Activated T-helper 1 cell treated with anti-CD3 and anti-CD28 coated beads, Interleukin-12 subunit alpha, Interleukin-12 subunit beta, Interleukin-2, Interleukin-4 antibody, amounts not matched to agents 30 ng/mL and 10 ng/mL and 1 ng/mL, durations not matched to agents 14 hours and 24 hours and 36 hours (primary cell): ENCODE measurements at places on chromosomes 13 and 19. TPM values are rescaled to one million over a fixed set of nuclear protein-coding genes. Genes with fewer than 3 reads are reported as not detected.

DNA sequence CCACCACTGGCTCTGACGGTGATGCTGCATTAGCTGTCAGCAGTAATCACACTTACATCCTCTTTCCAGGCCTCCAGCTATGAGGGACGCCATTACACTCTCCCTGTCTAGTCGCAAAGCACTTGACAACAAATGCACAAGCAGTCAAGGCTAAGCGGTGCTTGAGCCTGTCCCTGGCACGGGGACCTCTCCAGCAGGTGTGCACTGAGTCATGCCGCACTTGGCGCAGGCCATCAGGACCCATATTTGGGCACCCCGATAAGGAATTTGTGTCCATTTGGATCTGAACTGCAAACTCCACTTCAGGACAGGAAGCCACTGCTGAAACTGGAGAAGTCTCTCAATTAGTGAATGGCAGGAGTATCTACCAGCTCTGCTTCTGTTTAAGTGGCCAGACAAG is 301.9 kb upstream of the OBI1 start:
- no peak for DNase-seq
- no peaks in the 10 kb centered on the region for H3K36me3 ChIP-seq
- no peak overlapping the region for H3K27ac ChIP-seq
- peaks cover 2% of the 10 kb centered on the region for H3K27me3 ChIP-seq
- H3K4me1 ChIP-seq: no peaks in the 10 kb centered on the region

DNA sequence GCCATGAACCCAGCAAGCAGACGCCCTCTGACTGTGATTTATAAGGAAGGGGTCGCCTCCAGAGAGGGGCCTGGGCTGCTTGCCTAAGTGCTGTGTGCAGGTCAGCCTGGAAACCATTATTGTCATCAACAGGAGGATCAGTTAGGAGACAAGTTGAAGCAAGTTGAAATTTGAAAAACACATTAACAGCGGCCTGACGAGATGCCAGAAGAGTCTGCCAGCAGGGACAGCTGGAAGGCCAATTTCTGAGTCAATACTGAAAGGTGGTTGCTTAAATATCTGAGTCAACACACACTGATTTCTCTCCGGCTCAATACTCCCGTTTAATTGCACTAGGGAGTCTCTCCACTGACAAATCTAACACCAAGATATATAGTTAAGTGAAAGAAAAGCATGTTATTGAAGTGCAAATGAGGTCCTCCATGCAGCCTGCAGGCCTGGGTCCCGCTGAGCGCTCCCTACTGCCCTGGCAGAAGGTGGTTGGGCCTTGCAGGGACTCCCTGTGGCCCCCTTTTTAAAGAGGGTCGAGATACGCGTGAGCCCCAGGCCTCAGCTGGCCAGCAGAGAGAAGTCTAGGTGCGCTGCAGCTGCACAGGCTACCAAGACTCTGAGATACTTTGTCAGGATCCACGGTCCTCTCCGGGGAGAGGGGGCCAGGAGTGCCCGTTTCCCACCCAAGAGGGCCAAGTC is 91.1 kb downstream of the RNASEH2B start:
- no peaks in the 10 kb centered on the region for H3K4me1 ChIP-seq
- H3K36me3 ChIP-seq: no peaks in the 10 kb centered on the region
- no peak overlapping the region for H3K4me3 ChIP-seq
- DNase-seq: no peak
- no peak overlapping the region for H3K27ac ChIP-seq

MTIF3 gene
- total RNA-seq: 30.4 and 36.0 TPM in 2 replicates

DNA sequence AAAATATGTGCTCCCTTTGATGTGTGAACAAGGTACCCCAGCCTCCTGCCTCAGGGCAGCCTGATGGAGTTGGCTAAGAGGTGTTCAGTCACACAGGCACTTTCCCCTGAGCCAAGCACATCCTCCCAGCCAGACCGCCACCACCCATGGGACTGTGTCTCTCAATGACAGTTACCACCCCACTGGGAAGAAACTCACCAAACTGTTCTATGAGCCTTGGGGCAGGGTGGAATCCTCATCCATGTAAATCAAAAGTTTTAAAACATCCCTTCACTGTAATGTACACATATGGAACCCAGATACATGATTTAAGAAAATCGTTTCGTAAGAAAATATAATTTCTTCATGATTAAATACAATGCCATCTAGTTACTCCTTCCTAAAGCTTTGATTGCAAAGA is 138.4 kb upstream of the LSM14A start:
- no peaks in the 10 kb centered on the region for H3K27me3 ChIP-seq
- H3K27ac ChIP-seq: no peak overlapping the region
- no peaks in the 10 kb centered on the region for H3K36me3 ChIP-seq
- H3K4me3 ChIP-seq: no peak overlapping the region

KANK3 gene
- total RNA-seq: 0.86 and 1.4 TPM in 2 replicates

- no peak overlapping the region for H3K27ac ChIP-seq
- H3K4me1 ChIP-seq: no peaks in the 10 kb centered on the region
- no peaks in the 10 kb centered on the region for H3K36me3 ChIP-seq
- no peak overlapping the region for H3K4me3 ChIP-seq
Measured at GRCh38 chr13:60756306-60756705, 359.3 kb downstream of the TDRD3 start.

GRCh38 chr13:110244071-110244830 is 62.7 kb downstream of the COL4A1 start:
- no peak overlapping the region for H3K27ac ChIP-seq

GRCh38 chr19:51434456-51434855 is 17.0 kb upstream of the SIGLEC10 start:
- H3K27me3 ChIP-seq: peaks cover 40% of the 10 kb centered on the region
- no peak overlapping the region for H3K4me3 ChIP-seq
- no peaks in the 10 kb centered on the region for H3K36me3 ChIP-seq
- peaks cover 27% of the 10 kb centered on the region for H3K4me1 ChIP-seq
- DNase-seq: no peak

GRCh38 chr19:13742756-13743155 is 21.6 kb upstream of the MRI1 start:
- no peaks in the 10 kb centered on the region for H3K4me1 ChIP-seq
- H3K27me3 ChIP-seq: no peaks in the 10 kb centered on the region
- no peak overlapping the region for H3K27ac ChIP-seq
- H3K36me3 ChIP-seq: no peaks in the 10 kb centered on the region
- H3K4me3 ChIP-seq: no peak overlapping the region
- DNase-seq: no peak

TMEM238 gene
- total RNA-seq: 9.7 and 10.6 TPM in 2 replicates

DNA sequence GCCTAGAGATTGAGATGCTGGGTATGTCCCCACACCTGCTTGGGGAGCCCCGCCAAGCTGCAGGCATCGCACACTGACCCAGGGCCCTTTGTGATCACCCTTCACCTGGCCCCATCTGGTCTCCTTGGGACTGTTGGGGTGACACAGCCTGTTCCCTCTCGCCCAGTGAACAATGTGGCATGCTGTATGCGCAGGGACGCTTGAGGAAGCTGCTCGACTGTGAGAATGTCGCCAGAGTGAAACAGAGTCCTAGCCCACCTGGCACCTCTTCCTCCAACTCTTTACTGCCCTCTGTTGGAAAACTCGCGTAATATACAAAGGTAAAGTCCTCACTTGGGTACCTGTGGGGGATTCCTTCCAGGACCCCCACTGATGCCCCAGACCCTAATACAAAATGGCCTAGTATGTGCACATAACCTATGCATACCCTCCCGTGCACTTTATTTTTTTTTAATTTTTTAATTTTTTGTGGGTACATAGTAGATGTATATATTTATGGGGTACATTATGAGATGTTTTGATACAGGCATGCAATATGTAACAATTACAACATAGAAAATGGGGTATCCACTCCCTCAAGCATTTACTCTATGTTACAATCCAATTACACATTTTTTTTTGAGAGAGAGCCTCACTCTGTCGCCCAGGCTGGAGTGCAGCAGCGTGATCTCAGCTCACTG is 9.0 kb downstream of the BLOC1S3 start:
- H3K4me3 ChIP-seq: no peak overlapping the region
- peaks cover 2% of the 10 kb centered on the region for H3K27me3 ChIP-seq
- no peaks in the 10 kb centered on the region for H3K36me3 ChIP-seq

- no peak overlapping the region for H3K27ac ChIP-seq
- H3K4me3 ChIP-seq: peak overlapping the region; percentile 95
- H3K36me3 ChIP-seq: peaks cover 16% of the 10 kb centered on the region
- no peaks in the 10 kb centered on the region for H3K27me3 ChIP-seq
- DNase-seq: no peak
Measured at GRCh38 chr19:43936188-43936587, 1.1 kb upstream of the ZNF45 start.

INSL3 gene
- 8.7 and 9.3 TPM in 2 replicates for total RNA-seq

TEX29 gene
- total RNA-seq: 0.42 and 0.70 TPM in 2 replicates

PRTN3 gene
- total RNA-seq: not detected in 2 replicates

DNA sequence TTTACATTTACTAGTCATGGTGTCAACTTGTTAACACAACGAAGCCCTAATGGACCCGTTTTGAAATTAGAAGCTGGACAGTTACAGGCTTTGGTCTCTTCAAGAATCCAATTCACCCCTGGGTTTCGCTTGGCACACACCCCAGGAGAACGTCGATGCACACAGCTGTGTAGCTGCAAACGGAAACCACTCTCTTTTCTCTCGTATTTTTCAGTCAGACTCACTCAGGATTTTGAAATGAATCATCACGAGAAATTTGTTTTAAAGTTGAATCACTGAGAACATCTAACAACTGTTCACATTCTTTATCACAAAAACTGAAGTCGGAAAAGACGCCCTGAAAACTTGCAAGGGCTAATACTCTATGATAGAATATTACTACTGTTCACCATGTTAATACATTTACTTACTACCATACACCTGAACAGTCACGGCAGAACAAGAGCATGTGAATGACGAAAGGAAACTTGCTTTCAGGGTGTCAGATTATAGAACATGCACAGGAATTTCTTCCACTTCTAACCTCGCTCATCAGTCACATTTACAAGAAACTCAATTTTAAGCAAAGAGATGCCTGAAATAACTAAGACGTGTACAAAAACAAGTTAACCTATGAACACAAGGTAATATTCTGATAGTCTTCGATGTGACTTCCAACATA is 4.7 kb downstream of the PNMA8A start:
- H3K4me1 ChIP-seq: no peaks in the 10 kb centered on the region
- H3K36me3 ChIP-seq: no peaks in the 10 kb centered on the region
- DNase-seq: no peak
- H3K4me3 ChIP-seq: no peak overlapping the region

GRCh38 chr19:46720503-46721239 is 3.8 kb upstream of the PRKD2 start:
- H3K27me3 ChIP-seq: no peaks in the 10 kb centered on the region
- no peak overlapping the region for H3K4me3 ChIP-seq
- H3K36me3 ChIP-seq: peaks cover 23% of the 10 kb centered on the region
- no peak overlapping the region for H3K27ac ChIP-seq
- peaks cover 32% of the 10 kb centered on the region for H3K4me1 ChIP-seq

SERPINE3 gene
- not detected in 2 replicates for total RNA-seq

DNA sequence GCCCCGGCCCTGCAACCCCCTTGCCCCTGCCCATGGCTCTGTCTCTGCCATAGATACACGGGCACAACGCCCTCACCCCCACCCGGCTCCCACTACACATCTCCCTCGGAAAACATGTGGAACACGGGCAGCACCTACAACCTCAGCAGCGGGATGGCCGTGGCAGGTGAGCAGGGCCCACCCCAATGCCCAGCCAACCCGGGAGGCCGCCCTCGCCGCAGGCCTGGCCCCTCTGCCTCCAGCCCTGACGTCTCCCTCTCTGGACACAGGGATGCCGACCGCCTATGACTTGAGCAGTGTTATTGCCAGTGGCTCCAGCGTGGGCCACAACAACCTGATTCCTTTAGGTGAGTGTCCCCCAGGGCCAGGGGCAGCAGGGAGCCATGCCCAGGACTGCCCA is 7.7 kb downstream of the YIPF2 start:
- DNase-seq: no peak
- H3K4me1 ChIP-seq: no peaks in the 10 kb centered on the region
- no peaks in the 10 kb centered on the region for H3K27me3 ChIP-seq
- peaks cover 13% of the 10 kb centered on the region for H3K36me3 ChIP-seq

DNA sequence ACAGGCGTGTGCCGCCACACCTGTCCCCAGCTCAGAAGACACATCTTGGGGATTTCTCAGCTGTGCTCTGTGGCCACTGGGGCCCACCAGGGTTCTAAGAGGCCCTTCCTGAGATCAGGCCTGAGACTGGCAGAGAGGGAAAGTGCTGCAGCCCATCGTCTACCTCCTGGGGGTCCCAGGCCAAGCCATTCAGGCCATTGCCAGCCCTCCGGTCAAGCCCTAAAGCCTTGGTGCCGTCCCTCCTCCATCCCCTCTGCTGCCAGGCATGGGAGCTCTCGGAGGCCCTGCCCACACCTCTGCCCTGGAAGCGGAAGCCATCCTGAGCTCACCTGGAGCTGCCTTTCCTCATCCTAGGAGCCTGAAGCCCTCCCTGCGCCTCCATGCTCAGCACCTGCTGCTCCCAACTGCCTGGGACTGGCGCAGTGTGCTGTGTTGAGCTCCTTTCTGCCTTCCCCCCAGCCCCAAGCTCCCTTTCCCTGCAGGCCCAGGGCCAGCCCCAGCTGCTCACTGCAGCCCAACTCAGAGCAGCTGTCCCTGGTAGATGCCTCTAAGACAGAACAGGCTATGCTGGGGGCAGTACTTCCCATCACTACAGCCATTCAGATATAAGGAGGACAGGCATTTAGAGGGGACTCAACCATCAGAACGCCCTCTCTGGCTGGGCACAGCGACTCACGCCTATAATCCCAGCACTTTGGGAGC is 2.9 kb downstream of the SLC7A9 start:
- no peaks in the 10 kb centered on the region for H3K4me1 ChIP-seq
- no peak overlapping the region for H3K4me3 ChIP-seq
- DNase-seq: no peak

DNA sequence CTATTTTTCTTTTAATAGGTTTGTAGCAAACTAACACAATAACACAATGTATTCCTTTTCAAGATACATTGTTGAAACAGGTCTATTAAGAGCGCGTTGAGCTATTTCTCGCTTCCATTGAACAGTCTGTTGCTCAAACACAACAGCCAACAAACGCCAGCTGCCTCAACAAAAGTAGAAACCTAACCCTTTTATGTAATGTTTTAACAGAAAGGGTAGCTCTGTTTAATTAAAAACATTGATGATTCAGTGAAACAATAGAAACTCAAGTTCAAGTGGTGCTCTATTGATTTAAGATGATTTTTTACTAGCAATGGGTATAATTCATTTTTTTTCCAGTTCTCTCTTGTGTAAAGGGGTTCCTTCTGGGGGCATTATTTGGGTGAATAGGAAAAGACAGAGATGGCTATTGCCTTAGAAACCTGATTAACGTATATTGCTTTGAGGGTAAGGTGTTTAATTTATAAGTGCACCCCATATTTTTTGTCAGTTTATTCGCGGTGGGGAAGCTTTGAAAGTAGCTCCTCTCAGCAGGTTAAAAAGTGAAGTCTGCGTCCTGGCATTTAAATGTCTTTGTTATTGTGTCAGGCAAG is 14.9 kb downstream of the ZIC2 start:
- H3K27ac ChIP-seq: peak overlapping the region; percentile 40
- no peak for DNase-seq
- H3K27me3 ChIP-seq: peaks cover 73% of the 10 kb centered on the region
- H3K4me1 ChIP-seq: peaks cover 36% of the 10 kb centered on the region
- no peak overlapping the region for H3K4me3 ChIP-seq

DNA sequence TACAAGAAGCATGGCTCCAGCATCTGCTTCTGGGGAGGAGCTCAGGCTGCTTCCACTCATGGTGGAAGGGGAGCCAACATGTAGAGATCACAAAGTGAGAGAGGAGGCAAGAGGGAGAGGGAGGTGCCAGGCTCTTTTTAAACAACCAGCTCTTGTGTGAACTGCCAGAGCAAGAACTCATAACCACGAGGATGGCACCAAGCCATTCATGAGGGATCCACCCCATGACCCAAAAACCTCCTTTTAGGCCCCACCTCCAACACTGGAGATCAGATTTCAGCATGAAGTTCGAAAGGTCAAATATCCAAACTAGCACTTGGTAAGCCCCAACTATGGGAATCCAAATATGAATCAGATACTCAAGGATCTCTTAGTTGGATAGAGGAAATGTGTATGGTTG is 131.2 kb downstream of the RXFP2 start:
- H3K27ac ChIP-seq: no peak overlapping the region
- H3K36me3 ChIP-seq: no peaks in the 10 kb centered on the region
- no peak overlapping the region for H3K4me3 ChIP-seq
